T-helper 17 cell (primary cell): ENCODE measurements at places on chromosomes 2 and 18. TPM values are rescaled to one million over a fixed set of nuclear protein-coding genes. Genes with fewer than 3 reads are reported as not detected.

GRCh38 chr2:34549710-34550345 is 950.7 kb upstream of the FAM98A start:
- H3K27me3 ChIP-seq = no peaks in the 10 kb centered on the region
- DNase-seq = no peak
- no peak overlapping the region for H3K27ac ChIP-seq
- H3K4me1 ChIP-seq = no peaks in the 10 kb centered on the region

Gene KLHL30
- not detected for total RNA-seq

DNA sequence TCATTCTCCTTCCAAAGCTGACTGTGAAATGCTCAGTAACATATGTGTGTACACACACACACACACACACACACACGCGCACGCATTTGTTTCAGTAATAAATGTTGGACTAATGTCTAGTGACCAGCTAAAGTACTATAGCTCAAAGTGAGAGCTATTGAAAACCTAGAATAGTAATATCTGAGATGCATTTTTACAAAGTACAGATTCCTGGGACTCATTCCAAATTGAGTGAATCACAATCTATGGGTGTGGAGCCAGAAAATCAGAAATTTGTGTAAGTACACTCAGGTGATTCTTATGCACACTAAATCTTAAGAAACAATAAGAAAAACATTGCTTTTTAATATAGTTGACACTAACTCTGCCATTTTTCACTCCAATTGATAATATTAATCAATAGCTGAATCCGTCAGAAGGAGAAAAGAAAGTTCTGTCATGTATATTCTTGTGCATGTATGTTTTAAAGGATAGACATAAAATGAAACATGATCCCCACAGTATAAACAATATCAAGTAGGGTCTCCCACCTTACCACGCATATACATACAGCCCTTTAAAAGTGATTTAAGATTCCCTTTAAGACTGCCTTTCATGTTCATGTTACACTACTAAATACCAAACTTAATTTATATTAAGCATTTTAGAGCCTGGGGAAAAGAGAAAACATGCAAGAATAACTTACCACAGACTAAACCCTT is 123.5 kb downstream of the ATAD2B start:
- peaks cover 4% of the 10 kb centered on the region for H3K4me1 ChIP-seq
- H3K4me3 ChIP-seq = no peak overlapping the region
- H3K27ac ChIP-seq = no peak overlapping the region
- DNase-seq = no peak
- no peaks in the 10 kb centered on the region for H3K27me3 ChIP-seq

- H3K4me3 ChIP-seq = no peak overlapping the region
- peaks cover 2% of the 10 kb centered on the region for H3K4me1 ChIP-seq
- no peaks in the 10 kb centered on the region for H3K36me3 ChIP-seq
- H3K27ac ChIP-seq = no peak overlapping the region
Measured at GRCh38 chr2:234753701-234754100, 198.1 kb upstream of the SH3BP4 start.

DNA sequence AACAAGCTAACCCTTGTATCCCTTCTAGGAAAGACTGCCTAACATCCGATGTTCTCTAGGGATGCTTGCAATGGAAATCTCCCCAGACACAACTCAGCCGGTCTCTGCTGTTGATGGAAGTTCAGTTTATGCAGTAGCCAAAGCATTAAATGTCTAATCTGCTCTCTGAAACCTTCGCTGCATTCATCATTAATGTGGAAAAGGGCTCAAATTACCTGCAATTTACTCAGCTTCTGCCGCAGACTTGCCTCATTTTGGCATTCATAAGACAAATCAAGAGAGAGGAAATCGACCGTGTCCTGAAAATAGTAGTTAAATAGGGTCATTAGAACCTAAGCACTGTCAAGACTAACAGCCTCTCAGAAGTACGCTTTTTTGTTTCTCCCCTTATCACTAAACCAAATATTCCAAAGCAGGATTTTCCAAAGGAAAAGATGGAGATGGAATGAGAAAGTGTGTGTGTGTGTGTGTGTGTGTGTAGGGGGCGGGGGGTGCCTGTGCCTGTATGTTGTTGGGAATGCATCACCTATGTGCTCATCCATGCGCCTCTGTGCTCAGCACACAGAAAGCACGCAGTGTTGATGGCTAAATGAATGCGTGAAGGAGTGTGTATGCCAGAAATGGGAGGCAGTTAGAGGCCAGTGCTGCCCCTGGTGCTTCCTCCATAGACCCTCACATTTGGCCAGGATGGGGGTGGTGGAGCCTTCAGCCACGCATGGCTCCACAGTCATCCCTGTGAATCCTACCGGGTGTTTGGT is 7.4 kb downstream of the LCT start:
- no peak overlapping the region for H3K27ac ChIP-seq
- no peaks in the 10 kb centered on the region for H3K4me1 ChIP-seq
- no peak overlapping the region for H3K4me3 ChIP-seq
- no peak for DNase-seq
- peaks cover 2% of the 10 kb centered on the region for H3K36me3 ChIP-seq
- no peaks in the 10 kb centered on the region for H3K27me3 ChIP-seq

- peaks cover 41% of the 10 kb centered on the region for H3K27me3 ChIP-seq
- no peak overlapping the region for H3K4me3 ChIP-seq
- H3K4me1 ChIP-seq = peaks cover 3% of the 10 kb centered on the region
- DNase-seq = no peak
- no peaks in the 10 kb centered on the region for H3K36me3 ChIP-seq
Measured at GRCh38 chr2:8984157-8984556, 19.3 kb downstream of the MBOAT2 start.
